Glomerular endothelial cell (primary cell): ENCODE measurements at places on chromosomes 2 and 18. TPM values are rescaled to one million over a fixed set of nuclear protein-coding genes. Genes with fewer than 3 reads are reported as not detected.

- no peak for DNase-seq
These were observed 41.1 kb downstream of the RAB3GAP1 start for GRCh38 chr2:135093193-135093592.

GRCh38 chr2:205802065-205802464 is 119.8 kb downstream of the NRP2 start:
- no peak for DNase-seq

KIF1A gene
- 0.97 and 1.2 TPM in 2 replicates for total RNA-seq

POMC gene
- total RNA-seq, result 0.58 and 2.8 TPM in 2 replicates

RNF152 gene
- 26.7 and 59.6 TPM in 2 replicates for total RNA-seq

SLC11A1 gene
- 0.05 TPM in 1 of 2 replicates, not detected in the other for total RNA-seq

COL4A3 gene
- total RNA-seq, result not detected in 2 replicates

SIX3 gene
- not detected in 2 replicates for total RNA-seq
